ENCODE measurements at places on chromosomes 4 and X.
A peak's percentile ranks its signal among the peaks of the same experiment; 100 is the strongest.

DNA sequence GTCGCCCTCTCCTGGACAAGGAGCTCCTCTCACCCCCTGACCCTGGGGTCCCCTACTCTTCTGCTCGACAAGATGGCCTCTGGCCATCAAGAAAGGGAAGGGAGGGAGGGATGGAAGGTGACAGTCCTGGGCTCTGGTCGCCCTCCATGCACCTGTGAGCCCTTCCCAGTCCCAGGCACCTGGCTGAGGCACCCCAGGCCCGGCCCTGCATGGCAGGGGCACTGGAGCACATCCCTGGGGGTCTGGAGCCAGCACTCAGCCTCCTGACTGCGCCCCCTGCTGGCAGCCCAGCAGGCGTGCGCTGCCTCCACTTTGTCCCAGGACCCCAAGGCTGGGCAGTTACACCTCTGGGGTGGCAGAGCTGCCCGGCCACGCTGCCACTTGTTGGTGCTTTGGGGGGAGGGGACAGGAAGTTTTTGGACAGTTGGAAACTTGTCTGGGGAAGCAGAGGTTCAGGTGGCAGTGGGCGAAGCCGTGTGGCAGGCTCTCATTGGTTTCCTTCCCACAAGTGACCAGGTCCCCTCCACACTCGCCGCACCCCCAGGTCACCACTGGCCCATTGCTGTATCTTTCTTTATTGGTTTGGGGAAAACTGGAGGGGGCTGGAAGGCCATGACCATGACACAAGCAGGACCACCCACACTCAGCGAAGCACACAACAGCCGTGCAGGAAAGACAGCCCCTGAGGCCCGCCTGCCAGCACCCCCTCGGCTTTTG is 4.3 kb downstream of the PNCK start:
- DNase-seq, result peak; percentile 55

GRCh38 chrX:24099394-24099793 is 44.6 kb downstream of the EIF2S3 start:
- DNase-seq, result no peak

GRCh38 chrX:120262859-120263708 is 12.5 kb downstream of the ZBTB33 start:
- no peak for DNase-seq

DNA sequence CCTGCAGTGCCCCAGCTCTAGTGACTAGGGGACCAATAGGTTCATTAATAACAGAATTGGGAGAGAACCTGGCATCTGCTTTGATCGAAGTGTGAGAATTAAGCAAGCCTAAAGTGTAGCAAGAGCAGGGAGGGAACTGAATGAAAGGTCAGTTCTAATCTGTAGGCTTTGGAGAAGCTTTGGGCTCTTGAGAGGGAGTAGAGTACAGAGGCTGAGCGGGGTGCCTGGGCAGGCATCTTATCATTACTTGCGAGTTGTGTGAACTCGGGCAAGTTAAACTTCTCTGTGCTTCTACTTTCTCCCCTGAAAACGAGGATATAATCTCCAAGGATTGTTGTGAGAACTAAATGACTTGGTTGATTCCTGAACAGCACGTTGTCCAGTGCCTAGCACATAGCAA is 906 bp upstream of the PARM1 start:
- no peak for DNase-seq

DNA sequence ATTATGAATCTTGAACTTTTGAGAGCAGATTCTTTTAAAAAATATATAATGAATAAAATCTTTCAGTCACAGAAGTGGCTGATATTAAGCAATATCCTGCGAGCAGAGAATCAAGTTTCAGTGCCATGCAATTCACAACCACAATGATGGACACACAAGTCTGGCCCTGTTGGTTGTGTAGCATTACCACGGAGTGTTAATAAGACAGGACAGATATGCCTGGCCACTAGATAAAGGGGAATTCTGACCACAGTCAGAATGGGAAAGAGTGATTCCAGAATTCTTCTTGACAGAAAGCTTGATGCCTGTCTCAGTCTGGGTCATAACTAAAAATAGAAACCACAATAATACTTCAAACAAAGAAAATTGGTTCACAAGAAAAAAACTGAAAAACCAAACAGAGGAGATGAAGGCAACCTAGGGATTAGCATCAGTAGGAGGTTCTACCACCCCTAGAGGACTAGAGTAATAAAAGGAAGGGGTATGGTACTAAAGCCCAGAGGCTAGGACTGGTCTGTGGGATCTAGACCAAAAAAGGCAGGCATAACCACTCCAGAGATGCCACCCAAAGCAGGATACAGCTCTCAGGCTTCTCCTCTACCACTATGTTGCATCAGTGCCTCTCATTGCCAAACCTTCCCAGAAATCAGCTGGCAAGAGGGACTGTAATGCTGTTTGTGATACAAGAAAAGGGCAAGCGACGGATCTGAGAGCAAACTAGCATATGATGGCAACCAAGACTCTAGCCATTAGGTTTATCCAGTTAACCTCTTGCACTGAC is 59.0 kb downstream of the RNF150 start:
- DNase-seq, result peak; percentile 25

DNA sequence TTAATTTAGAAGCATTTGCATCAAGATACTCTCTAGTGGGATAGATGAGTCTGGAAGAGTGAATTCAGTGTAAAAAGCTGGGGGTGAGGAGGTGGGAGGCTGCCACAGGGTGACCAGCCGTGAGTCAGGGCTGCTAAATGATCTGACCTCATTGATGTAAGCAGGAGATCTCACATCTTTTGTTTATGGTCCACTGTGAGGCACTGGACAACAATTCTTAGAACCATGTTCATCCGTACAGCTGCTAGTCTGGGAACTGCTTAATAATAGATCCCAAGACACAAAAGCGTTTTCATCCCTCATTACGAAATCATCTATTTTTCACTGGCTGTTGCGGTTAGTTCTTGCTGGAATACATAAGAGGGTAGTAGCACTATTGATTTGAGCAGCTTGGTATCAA is 14.1 kb downstream of the KLF3 start:
- peak; percentile 81 for DNase-seq

DNA sequence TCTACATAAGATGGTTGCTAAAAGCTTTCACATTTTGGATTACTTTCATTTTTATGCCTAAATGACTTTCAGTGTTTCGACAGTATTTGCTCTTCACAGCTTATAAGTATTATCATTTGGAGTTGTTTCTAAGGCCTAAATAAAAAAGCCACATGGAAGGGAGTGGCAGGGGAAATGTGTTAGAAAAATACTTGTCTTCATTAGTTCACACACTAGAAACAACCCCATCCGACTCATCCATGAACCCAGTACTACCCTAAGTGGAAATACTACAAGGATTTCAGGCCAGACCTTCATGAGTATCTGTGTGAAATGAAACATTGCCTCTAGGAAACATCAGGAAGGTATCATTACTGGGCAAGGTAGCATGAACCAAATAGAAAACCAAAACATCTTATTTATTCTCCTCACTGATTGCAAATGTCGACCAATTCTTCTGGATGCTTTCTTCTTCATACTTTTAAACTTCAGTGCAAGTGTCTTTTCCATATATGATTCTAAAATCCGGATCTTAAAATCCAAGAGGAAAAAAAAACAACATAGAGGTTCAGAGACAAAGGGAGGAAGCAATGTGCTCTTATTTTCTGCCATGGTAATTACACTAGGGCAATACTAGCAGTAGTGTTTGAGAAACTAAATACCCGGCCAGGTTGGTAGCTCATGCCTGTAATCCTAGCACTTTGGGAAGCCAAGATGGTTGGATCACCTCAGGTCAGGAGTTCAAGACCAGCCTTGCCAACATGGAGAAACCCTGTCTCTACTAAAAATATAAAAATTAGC is 349.4 kb downstream of the ARHGAP24 start:
- no peak for DNase-seq

DNA sequence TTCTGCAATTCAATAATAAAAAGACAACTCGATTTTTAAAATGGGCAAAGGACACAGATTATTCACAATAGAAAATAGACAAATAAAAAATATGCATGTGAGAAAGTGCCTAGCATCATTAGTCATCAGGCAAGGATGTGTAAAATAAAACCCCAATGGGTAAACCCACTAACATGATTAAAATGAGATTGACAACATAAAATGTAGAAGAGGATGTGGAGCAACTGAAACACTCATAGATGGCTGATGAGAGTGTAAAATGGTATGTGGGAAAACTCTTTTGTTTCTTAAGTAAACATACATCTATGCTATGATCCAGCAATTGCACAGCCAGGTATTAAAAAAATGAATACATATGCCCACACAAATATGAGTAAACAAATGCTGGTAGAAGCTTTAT is 177.6 kb downstream of the IQCM start:
- no peak for DNase-seq

GRCh38 chr4:39085891-39086290 is 23.9 kb downstream of the KLHL5 start:
- DNase-seq, result peak; percentile 20

DNA sequence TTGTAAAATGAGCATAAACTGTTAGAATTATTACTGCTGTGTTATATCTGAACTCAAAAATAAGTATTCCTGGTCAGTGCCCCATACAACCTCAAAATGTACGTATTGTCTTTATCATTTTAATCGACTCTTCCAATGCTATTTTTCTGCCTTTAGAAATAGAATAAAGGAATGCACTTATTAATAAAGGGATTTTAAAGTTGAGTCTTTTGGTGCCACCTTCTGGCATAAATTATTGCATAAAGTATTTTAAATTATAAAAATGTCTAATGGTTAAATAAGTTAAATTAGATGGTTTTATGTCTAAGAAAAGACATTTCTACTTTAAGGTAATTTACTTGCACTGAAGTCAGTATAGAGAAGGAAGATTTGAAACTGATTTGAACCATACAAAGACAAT is 424.0 kb upstream of the NDST4 start:
- DNase-seq, result no peak

DNA sequence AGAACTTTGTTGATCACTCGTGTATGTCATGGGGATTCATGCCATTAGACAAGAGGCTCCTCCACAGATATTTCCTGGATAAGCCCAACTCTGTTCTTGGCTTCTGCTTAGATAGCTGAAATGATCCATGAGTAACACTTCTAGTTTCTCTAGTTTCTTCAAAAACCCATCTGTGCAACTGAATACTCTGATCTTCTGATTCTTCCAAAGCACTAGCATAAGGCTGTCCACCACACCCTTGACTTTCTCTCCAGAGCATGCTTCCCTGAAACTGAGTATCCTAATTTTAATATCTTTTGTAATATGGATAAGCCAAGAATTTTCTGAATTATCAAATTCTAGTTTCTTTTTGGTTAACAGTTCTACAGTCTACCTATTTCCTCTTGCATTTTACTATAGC is 118.6 kb upstream of the TAPT1 start:
- no peak for DNase-seq

DNA sequence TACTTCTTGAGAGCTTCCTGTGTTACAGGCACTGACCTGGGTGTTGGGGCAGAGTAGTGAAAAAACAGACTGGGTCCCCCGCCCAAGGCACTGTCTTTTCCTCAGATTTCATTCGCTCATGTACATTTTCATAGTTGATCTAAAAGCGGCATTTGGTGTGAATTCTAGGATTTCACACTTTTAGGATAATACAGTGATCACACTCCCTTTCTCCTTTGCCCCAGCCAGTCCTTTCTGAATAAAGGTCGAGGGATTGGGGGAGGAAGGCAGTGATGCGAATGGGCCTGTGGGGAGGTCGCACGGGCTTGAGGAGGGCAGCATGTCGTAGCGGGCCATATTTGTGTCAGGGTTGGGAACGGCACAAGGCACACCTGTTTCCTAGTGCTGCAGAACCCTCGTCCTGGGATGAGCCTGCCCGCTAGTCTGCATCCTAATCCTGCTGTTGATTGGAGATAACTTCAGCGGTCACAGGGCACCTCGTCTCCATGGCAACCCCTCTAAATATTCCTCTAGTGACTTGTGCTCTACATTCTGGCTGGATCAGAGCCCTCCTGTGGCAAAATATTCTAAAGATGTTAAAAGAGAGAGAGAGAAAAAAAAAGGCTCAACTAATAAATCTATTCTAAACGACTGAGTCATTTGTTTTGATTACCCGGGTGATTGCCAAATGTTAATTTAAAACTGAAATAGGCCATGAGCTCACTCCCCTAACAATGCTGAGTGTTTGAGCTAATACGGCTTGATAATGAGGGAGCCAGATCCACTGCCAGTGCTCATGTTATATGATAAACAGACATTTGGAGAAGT is 21.8 kb downstream of the FHL1 start:
- DNase-seq, result peak; percentile 76

DNA sequence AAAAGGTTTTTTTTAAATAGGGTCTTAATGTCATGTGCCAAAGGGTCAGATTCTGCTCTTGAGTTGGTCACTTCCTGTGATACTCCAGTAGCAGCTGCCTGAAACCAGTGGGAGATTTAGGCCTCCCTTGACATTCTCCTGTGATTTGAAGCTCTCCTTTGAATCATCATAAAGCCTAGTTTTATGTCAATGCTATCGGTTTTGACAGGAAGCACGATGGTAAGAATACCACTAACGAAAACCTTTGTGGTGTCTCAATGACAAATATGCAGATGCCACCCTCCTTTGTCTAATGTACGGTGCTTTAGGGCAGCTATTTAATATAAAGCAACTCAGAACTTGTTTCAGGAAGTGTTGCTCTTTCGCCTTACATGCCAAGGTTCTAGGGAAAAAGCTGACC is 44.2 kb downstream of the CCNI start:
- no peak for DNase-seq

DNA sequence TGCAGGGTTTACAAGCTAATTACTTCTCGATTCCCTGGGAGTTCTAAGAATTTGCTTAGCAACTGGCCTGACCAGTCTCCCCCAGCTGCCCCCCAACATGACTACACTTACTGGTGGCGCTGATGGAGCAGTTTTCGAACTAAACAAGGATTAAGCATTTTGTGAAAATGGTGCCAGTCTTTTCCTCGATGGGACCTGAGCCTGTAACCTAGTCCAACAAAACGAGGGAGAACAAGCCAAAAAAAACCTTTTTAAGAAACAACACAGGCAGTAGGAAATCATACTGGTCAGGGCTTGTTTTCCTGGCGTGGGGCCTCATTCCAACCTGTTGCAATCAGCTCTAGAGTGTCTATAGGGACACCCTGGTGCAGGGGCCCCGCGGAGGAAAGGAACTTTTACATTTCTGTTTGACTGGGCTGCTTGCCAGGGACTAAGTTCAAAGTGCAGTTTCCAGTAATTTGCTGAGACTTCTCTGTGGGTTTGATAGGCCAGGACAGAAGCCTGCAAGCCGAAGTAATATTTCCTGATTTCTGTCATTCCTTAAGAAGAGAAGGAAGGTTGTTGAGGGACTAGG is 158.7 kb downstream of the SPRY1 start:
- peak; percentile 21 for DNase-seq

DNA sequence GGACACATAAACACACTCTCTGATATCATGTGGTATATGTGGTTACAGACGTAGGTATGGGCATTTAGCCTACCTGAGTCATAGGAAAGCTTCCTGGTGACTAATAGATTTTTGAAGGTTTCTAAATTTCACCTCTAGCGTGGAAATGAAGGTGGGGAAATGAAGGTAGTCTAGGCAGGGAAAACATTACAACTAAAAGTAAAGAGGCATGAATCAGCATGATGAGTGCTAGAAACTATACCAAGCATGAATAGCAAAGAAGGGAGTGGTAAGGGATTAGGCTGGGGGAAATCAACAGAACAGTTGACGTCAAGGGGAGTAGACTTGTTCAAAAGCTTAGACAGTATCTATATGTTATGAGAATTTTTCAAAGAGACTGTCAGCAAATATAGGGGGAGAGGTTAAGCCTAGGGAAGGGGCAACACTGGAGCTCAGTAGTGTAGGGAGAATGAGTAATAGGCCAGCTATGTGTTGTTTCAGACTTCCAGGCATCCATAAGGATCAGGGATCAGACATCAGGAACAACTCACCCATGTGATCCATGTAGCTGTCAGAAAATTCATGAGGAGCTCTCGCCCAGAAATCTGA is 279.3 kb upstream of the DIPK2B start:
- peak; percentile 15 for DNase-seq
